ENCODE measurements at places on chromosomes 1 and 21.

- no peak for DNase-seq
Measured at GRCh38 chr21:16992448-16992847, 520.4 kb upstream of the CXADR start.

DNA sequence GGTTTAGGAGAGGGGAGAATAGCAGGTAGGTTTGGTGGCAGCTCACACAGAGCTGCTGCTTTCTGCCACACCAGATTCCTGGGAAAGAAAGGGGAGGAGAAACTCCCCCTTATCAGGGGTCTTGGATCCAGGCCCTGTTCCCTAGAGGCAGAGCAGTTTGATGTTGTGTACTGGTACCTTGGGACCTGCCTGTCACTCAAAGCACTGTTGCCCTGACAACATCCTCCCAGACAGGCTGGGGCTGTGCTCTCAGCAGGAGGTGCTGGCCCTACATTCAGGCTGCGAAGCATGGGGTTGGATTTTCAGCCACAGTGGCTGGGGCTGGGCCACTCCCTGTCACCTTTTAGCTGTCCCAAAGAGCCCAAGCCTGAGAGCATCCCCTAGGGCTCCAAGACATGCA, 188.0 kb downstream of the GRIK3 start:
- no peak for DNase-seq

GRCh38 chr1:55369474-55369873, 154.3 kb upstream of the USP24 start:
- DNase-seq = no peak

DNA sequence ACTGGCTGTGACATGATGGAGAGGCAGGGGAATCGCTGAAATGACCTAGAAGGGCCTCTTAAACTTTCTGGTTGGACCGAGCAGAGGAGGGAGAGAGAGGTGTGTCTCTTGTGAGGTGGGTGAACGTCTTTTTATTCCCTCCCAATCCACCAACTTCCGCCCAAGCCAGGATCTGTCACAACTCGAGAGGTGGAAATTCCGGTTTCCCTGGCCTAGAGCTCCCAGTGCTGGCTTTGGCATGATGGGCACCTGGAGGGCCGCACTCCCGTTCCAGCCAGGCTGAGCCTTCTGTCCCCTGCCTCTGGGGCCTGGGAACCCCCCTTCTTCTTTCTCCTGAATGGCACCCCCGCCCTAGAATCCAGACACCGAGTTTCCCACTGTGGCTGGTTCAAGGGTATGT, at the start of gene SEMA4A:
SEMA4A (plus strand) TSS at position 224 of the 400 bp plus-strand sequence. CDS start 994 bp downstream, outside the sequence.
- DNase-seq = no peak

GRCh38 chr1:115793162-115793561, 24.6 kb upstream of the CASQ2 start:
- no peak for DNase-seq

DNA sequence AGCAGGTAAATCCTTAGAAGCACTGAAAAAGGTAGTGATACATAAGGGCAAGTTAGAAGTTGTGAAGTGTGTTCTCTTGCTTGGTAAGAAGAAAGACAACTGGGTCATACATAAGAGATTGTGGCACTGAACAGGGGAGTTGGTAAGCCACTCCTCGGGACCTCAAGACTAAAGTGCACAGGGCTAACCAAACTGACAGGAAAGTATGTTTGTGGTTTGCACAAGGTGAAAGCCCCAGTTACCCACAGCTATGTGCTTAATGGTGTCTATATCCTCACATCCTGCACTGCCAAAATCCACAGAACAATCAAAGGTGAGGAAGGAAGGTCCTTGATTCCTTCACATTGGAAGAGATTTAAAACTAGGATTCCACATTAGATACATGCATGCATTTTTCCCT, 276.5 kb downstream of the DNM3 start:
- peak; percentile 5 for DNase-seq

DNA sequence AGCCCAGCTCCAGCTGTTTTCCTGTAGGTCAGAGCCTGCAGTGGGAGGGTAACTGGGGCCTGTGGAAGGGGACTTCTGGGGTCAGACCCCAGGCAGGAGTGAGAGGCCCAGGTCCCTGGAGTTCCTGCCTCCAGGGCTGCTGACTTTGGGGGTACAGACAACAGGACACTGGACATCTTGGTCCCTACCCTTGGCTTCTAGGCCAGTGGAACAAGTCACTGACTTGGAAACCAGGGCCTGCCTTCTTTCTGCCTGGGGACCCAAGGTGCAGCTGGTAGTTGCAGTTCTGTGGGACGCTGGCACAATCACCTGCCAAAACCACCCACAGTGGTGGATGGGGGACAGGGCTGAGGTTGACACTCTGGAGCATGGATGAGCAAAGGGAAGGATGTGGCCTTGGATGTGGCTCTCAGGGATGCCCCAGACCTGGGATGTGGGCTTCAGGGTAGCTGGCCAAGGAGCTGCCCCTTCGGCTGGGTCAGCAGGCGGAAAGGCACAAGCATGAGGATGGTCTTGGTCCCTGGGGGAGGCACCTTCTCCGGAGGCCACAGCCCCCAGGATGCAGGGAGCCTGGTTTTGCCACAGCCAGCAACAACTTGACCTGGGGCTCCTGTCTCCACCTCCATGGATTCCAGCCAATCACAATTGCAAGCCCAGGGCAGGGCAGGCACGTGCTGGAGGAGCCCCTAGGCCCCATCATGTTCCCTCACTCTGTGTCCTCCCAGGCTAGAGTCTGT, 5.8 kb downstream of the JMJD4 start:
- DNase-seq = no peak

- no peak for DNase-seq
Measured at GRCh38 chr21:33116676-33117075, 46.7 kb downstream of the OLIG1 start.

- no peak for DNase-seq
Measured at GRCh38 chr1:76764638-76765454, 102.4 kb upstream of the ST6GALNAC5 start.

- no peak for DNase-seq
Measured at GRCh38 chr1:100433563-100433962, 81.3 kb downstream of the CDC14A start.

GRCh38 chr1:194289569-194290266, 1103.3 kb upstream of the B3GALT2 start:
- peak; percentile 31 for DNase-seq

DNA sequence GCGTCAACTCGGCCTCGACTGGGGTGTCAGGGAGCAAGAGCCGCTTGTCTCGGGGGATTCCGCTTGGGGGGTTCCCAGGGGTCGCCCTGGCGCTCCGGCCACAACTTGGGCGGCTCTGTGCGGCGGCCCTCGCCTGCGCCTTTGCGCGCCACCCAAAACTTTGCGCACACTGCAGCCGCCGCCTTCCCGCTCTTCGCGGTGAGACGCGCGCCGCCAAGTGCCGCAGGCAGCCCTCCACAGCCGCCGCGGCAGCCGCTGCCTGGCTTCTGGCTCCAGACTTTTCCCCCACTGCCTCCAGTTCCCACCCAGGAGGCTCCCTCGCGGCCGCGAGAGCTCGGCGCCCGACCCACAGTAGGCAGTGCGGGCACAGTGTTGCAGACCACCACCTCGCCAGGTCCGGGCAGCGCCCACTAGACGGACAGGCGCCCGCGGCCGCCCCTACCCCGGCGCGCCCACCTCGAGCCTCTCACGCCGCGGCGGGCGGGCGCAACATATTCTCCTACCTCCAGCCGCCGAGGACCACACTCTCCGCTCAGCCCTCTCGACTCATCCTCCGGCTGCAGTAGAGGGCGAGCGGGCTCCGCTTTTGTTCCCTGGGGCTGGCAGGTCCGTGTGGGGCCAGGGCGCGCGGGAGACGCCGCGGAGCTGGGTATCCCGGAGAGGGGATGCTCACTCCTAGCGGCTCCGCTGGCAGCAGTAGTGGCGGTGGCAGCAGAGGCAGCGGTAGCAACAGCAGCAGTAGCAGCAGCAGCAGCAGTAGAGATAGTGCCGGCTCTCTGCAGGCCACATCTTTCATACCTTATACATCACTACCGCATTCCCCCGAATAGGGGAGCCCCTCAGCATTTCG, 296.6 kb downstream of the OMA1 start:
- peak; percentile 5 for DNase-seq

DNA sequence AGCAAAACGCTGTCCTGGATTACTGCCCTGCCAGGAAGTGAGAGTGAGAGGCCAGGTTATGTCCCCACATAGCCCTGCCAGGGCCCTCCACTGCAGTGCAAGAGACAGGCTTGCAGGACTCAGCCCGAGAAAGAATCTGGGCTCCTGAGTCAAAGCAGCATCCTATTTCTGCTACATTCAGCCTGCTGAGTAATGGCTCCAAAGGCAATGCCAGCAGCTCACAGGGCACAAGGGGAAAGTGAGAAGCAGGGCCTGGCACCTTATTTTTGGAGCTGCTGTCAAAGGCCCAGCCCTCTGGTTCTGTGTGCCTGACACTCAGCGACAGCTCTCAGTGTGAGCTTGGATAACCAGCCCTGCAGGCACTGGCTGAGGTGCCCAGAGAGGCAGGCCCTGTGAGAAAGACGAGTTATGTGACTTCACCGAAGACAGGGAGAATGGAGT, 83.9 kb downstream of the DTL start:
- DNase-seq = no peak

- DNase-seq = no peak
Measured at GRCh38 chr21:23601549-23601948, 2005.7 kb downstream of the MRPL39 start.

GRCh38 chr1:1441002-1441888, 5.8 kb downstream of the VWA1 start:
- DNase-seq = peak; percentile 78

DNA sequence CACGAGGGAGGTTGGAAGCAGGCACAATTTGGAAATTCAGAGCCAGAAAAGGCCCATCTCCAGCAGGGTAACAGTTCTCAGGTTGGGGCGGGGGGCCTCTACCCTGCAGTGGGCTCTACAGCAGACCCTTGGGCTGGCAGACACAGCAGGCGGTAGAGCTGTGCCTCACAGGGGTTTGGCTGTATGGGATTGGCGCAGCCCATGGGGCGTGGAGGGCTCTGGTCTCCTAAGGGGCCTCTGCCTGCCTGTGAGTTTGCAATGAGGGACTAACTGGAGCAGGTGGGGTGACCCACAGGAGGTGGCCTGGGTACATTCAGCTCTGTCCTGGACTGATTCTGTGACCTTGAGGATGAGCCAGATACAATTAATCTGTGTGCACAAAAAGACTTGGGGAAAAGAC, 124.1 kb downstream of the CAMTA1 start:
- no peak for DNase-seq

Data from activated naive CD8-positive, alpha-beta T cell treated with anti-CD3 and anti-CD28 coated beads, Interleukin-2, amount 50 U/mL, for 24 hours (primary cell).